ENCODE measurements at places on chromosomes 16 and 17. TPM values are rescaled to one million over a fixed set of nuclear protein-coding genes. Genes with fewer than 3 reads are reported as not detected.

EVPLL gene
- total RNA-seq, result not detected

DNA sequence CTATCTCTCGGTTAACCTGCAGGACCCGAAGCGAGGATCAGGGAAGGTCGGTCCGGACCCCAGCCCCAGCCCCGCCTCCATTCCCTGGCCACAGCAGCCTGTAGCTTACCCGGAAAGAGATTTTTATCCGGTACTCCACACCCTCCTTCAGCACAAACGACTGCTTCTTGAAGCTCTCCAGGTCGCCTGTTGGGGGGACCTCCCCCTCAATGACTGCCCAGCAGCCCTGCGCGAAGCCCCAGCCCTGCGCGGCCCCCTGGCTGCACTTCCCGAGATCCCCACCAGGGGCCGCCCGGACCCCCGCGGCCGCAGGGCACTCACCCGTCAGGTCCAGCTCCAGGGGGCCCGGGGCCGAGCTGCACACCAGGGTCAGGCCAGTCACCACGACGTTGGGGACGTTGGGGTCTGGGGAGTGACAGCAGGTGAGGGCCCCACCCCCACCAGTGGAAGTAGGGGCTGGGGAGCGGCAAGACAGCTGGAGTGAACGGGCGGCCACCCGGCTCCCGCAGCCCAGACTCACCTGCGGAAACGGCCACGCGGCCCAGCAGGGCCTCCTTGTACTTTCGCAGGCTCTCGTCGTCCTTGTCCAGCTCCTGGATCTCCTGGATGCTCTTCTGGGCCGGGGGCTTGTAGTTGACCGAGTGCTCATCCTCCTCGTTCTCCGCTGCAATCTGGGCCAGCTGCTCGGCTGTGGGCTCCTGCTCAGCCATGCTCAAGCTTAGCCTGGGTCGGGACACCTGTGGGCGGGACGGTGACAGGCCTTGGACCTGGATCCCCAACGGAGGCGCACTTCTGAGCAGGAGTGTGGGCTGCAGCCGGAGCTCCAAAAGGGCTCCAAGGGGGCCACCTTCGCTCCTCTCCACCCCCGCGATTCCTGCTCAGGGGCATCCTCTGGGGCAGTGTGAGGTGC is 1.7 kb downstream of the ARHGDIA start:
- H3K27ac ChIP-seq, result peak overlapping the region; percentile 99
- peak overlapping the region; percentile 72 for H3K4me3 ChIP-seq
- H3K27me3 ChIP-seq, result no peaks in the 10 kb centered on the region
- H3K36me3 ChIP-seq, result peaks cover 40% of the 10 kb centered on the region
- peaks cover 27% of the 10 kb centered on the region for H3K4me1 ChIP-seq

GRCh38 chr16:88731699-88732098 is 25.4 kb downstream of the CTU2 start:
- no peak overlapping the region for H3K4me3 ChIP-seq
- no peaks in the 10 kb centered on the region for H3K4me1 ChIP-seq
- no peak for DNase-seq
- H3K27ac ChIP-seq, result no peak overlapping the region

CA7 gene
- total RNA-seq, result not detected

GRCh38 chr16:1579214-1579613 is 32.7 kb downstream of the IFT140 start:
- H3K36me3 ChIP-seq, result peaks cover 50% of the 10 kb centered on the region
- DNase-seq, result no peak
- H3K4me1 ChIP-seq, result no peaks in the 10 kb centered on the region

ABCA6 gene
- 9.7 TPM for total RNA-seq

DNA sequence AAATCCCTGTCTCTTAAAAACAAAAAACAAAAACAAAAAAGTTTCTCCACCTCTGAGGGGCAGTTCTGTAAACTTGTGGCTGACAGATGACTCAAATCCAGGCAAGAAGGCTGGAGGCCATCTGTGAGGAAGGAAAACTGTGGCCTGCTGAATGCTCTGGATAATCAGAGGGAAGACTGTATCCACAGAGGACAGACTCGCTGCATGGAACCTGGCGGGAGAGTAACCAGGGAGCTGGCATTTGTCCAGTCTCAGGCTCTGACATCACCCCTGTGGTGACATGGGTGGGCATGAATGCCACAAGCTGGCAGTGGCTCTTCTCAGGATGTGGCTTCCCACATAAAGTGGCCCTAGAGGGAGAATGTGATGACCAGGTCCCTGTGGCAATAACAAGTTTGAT is 2.8 kb upstream of the KSR1 start:
- no peak overlapping the region for H3K27ac ChIP-seq
- no peak for DNase-seq
- H3K4me1 ChIP-seq, result peaks cover 22% of the 10 kb centered on the region
- no peaks in the 10 kb centered on the region for H3K36me3 ChIP-seq
- no peaks in the 10 kb centered on the region for H3K27me3 ChIP-seq

- H3K27ac ChIP-seq, result no peak within 1 kb of the TSS
- H3K36me3 ChIP-seq, result no peaks in the 10 kb centered on the region
- H3K27me3 ChIP-seq, result peaks cover 62% of the 10 kb centered on the region
- H3K4me1 ChIP-seq, result peaks cover 17% of the 10 kb centered on the region
- H3K4me3 ChIP-seq, result no peak within 1 kb of the TSS
- no peak for DNase-seq
These were observed at the start of gene GRIN2C for GRCh38 chr17:74859459-74860228. Gene GRIN2C, minus strand, starts transcription at chr17:74859885. Its CDS starts 4,793 bp downstream, at chr17:74855092.

GRCh38 chr16:14004031-14004728 is 66.9 kb upstream of the MRTFB start:
- DNase-seq, result peak; percentile 63
- H3K4me1 ChIP-seq, result peaks cover 43% of the 10 kb centered on the region
- no peaks in the 10 kb centered on the region for H3K36me3 ChIP-seq

GDPD1 gene
- total RNA-seq, result 1.9 TPM

GRCh38 chr16:67270931-67271338 is 8.4 kb upstream of the PLEKHG4 start:
- no peak overlapping the region for H3K27ac ChIP-seq
- DNase-seq, result no peak

DNA sequence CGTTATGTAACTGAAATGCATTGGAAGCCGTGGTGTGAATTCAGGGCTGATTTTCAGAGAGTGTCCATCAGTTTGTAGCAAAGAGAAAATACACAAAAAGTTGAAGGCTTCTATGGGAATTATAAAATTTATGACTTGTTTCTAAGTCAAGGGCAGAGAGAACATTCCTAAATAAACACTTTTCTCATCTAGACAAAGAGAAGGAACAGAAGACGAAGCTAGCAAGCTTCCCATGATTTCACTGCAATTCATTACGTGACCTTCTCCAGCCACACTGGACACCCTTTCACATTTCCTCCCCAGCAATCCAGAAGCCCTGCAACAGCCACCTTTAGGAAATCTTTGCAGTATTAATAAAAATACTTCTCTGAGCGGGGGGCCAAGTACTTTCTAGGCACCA is 67.8 kb downstream of the TMEM100 start:
- H3K4me3 ChIP-seq, result no peak overlapping the region
- no peak for DNase-seq
- H3K36me3 ChIP-seq, result no peaks in the 10 kb centered on the region
- no peak overlapping the region for H3K27ac ChIP-seq
- no peaks in the 10 kb centered on the region for H3K27me3 ChIP-seq

ACSM5 gene
- total RNA-seq, result 2.2 TPM

- H3K4me1 ChIP-seq, result peaks cover 42% of the 10 kb centered on the region
- H3K27ac ChIP-seq, result peak overlapping the region; percentile 91
- no peak overlapping the region for H3K4me3 ChIP-seq
- H3K36me3 ChIP-seq, result no peaks in the 10 kb centered on the region
These were observed 42.4 kb upstream of the MRPS23 start for GRCh38 chr17:57892146-57892819.

DNA sequence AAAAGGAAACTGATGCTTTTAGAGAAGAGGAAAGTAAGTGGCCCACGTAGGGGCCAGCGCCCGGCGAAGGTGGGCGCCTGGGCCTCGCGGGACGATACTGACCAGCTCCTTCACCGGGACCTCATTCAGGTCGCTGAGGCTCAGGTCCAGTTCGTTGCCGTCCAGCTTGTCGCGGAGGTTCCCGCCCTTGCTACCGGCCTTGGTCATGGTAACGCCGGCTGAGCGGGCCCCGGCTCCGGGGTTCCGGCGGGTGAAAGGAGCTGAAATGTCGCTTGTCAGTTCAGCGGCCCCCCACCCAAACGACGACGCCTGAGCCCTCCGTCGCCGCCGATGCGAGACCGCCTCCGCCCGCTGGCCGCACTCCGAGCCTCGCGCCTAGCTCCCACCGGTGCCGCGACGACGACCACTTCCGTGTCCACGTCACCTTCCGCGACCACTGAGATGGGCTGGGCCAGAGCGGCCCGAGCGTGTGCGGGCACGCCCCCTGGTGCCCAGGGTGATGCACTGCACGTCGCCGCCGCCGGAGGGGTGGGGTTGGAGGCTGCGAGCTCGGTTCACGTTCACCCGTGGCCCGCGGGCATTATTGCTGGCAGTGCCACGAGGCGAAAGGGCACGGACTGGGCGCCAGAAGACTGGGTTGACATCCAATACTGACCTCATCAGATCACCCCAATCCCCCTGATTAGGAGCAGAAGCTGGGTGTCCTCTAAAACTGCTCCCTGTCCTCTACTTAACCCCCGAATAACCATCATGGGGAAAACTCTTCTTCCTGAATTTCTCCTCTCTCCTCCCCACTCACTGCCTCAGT is at the start of gene LRRC59:
Gene LRRC59, minus strand, starts transcription at position 413 of the 808 bp plus-strand sequence. Its CDS starts 206 bp downstream, at position 207.
- H3K4me3 ChIP-seq, result peak within 1 kb of the TSS; percentile 100
- DNase-seq, result peak; percentile 88
- H3K27me3 ChIP-seq, result no peaks in the 10 kb centered on the region
- peak within 1 kb of the TSS; percentile 88 for H3K27ac ChIP-seq
- H3K36me3 ChIP-seq, result peaks cover 21% of the 10 kb centered on the region

NPIPB2 gene
- 1.3 TPM for total RNA-seq

DNA sequence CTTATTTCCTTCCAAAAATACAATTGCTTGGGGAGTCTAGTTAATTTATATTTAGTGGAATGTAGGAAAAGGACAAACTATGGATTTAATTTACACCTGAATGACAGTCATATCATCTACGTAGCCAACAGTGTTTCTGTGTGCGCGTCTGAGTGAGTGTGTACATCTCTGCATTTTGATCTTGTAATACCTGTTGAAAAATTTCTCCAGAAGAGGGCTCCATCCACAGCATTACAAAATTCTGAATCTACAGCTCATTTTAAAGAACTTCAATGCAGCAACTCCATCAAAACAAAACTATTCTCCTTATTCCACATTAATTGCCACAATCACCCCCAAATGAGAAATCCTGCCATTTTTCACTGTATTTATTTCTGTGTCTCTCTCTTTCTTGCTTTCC is 3.9 kb downstream of the CDH13 start:
- no peaks in the 10 kb centered on the region for H3K36me3 ChIP-seq
- no peak overlapping the region for H3K4me3 ChIP-seq
- DNase-seq, result no peak
- H3K4me1 ChIP-seq, result peaks cover 85% of the 10 kb centered on the region

- DNase-seq, result no peak
- H3K27me3 ChIP-seq, result no peaks in the 10 kb centered on the region
- H3K36me3 ChIP-seq, result no peaks in the 10 kb centered on the region
- H3K27ac ChIP-seq, result peak overlapping the region; percentile 66
- H3K4me1 ChIP-seq, result peaks cover 48% of the 10 kb centered on the region
- H3K4me3 ChIP-seq, result no peak overlapping the region
These were observed 4.4 kb downstream of the ZC3H7A start for GRCh38 chr16:11792410-11793241.

DNA sequence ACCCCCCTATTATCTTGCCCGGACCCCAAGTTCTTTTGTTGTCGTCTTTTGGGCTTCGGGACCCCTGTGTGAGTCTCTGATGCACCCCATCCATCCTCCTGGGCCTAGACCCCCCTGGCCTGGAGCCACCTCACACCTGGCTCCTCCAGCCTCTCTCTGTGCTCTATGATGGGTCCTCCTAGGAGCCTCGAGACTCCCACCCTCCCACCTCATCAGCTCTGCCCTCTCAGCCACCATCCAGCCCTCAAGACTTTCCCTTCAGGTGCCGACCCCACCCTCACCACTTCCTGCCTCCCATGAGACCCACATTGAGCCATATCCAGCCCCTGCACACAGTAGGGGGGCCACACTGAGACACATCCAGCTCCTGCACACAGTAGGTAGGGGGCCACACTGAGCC is 8.7 kb upstream of the ATP2A3 start:
- no peak overlapping the region for H3K4me3 ChIP-seq
- no peaks in the 10 kb centered on the region for H3K27me3 ChIP-seq
- H3K36me3 ChIP-seq, result no peaks in the 10 kb centered on the region
- H3K4me1 ChIP-seq, result peaks cover 19% of the 10 kb centered on the region

GRCh38 chr17:5035315-5035714 is at the start of gene SLC52A1:
Gene SLC52A1, minus strand, starts transcription at chr17:5035426. Its CDS starts 820 bp downstream, at chr17:5034606.
- H3K27me3 ChIP-seq, result peaks cover 14% of the 10 kb centered on the region
- no peak for DNase-seq
- no peak within 1 kb of the TSS for H3K27ac ChIP-seq
- no peaks in the 10 kb centered on the region for H3K36me3 ChIP-seq
- peaks cover 21% of the 10 kb centered on the region for H3K4me1 ChIP-seq
- H3K4me3 ChIP-seq, result no peak within 1 kb of the TSS

GALR2 gene
- not detected for total RNA-seq

GRCh38 chr16:52953215-52953614 is 99.5 kb downstream of the CHD9NB start:
- H3K4me3 ChIP-seq, result no peak overlapping the region
- H3K27me3 ChIP-seq, result no peaks in the 10 kb centered on the region
- no peaks in the 10 kb centered on the region for H3K4me1 ChIP-seq
- no peaks in the 10 kb centered on the region for H3K36me3 ChIP-seq
- H3K27ac ChIP-seq, result no peak overlapping the region
- no peak for DNase-seq

TMEM98 gene
- total RNA-seq, result 10.0 TPM

AXIN2 gene
- 14.5 TPM for total RNA-seq

DNA sequence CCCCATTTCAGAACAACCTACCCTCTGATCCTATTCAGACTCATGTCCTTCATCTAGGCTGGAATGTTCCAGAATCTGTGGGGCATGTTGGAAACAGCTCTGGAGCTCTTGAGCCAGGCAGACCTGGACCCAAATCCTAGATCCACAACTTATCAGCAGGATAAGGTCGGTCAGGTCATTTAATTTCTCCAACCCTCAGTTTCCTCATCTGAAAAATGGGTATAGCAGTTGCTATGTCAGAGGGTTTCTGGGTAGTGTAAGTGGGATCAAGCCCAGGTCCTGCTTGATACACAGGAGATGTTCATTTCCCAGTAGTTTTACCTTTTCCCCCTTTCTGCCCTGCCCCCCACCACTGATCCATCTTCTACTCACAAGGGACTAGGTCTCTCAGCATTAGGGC is 12.0 kb downstream of the SLC6A2 start:
- H3K4me1 ChIP-seq, result no peaks in the 10 kb centered on the region
- H3K36me3 ChIP-seq, result no peaks in the 10 kb centered on the region
- H3K4me3 ChIP-seq, result no peak overlapping the region
- H3K27ac ChIP-seq, result no peak overlapping the region

GRCh38 chr16:50671644-50672260 is 9.4 kb downstream of the SNX20 start:
- H3K27ac ChIP-seq, result no peak overlapping the region
- H3K27me3 ChIP-seq, result peaks cover 4% of the 10 kb centered on the region
- peaks cover 9% of the 10 kb centered on the region for H3K4me1 ChIP-seq
- DNase-seq, result no peak
- no peak overlapping the region for H3K4me3 ChIP-seq
- no peaks in the 10 kb centered on the region for H3K36me3 ChIP-seq

GRCh38 chr16:19095654-19096053 is 18.1 kb upstream of the ITPRIPL2 start:
- no peaks in the 10 kb centered on the region for H3K4me1 ChIP-seq
- no peaks in the 10 kb centered on the region for H3K36me3 ChIP-seq
- H3K4me3 ChIP-seq, result no peak overlapping the region
- no peak for DNase-seq
- no peak overlapping the region for H3K27ac ChIP-seq

Data from heart right ventricle (tissue), 16 donors.